Epithelial cell of alveolus of lung (primary cell): ENCODE measurements at places on chromosomes 12 and 14. TPM values are rescaled to one million over a fixed set of nuclear protein-coding genes. Genes with fewer than 3 reads are reported as not detected.

Gene SMCO2
- not detected in 2 replicates for total RNA-seq

Gene KRT75
- total RNA-seq = not detected in 2 replicates

Gene NKX2-1
- 0.48 and 0.52 TPM in 2 replicates for total RNA-seq

Gene FAM90A1
- 0.13 and 0.80 TPM in 2 replicates for total RNA-seq

Gene TAS2R50
- 0.13 and 0.16 TPM in 2 replicates for total RNA-seq

Gene GALNT16
- 0.48 and 1.0 TPM in 2 replicates for total RNA-seq

Gene BIN2
- total RNA-seq = not detected in 2 replicates

Gene TAS2R14
- 0.56 and 1.9 TPM in 2 replicates for total RNA-seq

Gene BDKRB2
- 43.4 and 49.1 TPM in 2 replicates for total RNA-seq

Gene TPPP2
- not detected in 2 replicates for total RNA-seq

Gene RNU4-1
- total RNA-seq = under 0.01 TPM in 2 replicates

Gene TMEM106C
- 33.5 and 55.7 TPM in 2 replicates for total RNA-seq

Gene CNPY2
- 95.7 and 112 TPM in 2 replicates for total RNA-seq

Gene SIX6
- total RNA-seq = not detected in 2 replicates

Gene KRT72
- not detected in 2 replicates for total RNA-seq

Gene CLEC2A
- total RNA-seq = not detected in 2 replicates
